Stimulated activated CD8-positive, alpha-beta memory T cell treated with anti-CD3 and anti-CD28 coated beads, Interleukin-4, amount 100 ng/mL, for 1 hour (primary cell): ENCODE measurements at places on chromosomes 2 and 18.

DNA sequence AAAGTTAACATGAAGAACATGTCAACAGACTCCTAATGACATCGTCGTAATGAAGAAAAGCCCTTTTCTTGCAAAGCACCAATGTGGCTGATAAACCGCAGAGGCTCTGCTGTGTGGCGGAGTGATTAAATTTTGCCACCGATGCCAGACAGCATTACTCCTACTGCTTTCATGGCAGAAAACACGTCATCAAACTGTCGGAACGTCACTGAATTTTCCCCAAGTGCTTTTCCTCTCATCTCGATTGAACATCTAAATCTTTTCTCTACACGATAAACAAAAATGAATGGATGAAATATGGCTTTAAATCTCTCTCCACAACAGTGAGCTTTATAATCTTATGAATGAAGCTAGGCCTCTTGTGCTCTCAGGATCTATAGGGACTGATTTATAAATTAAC is 159.8 kb upstream of the REG3G start:
- no peak for DNase-seq

DNA sequence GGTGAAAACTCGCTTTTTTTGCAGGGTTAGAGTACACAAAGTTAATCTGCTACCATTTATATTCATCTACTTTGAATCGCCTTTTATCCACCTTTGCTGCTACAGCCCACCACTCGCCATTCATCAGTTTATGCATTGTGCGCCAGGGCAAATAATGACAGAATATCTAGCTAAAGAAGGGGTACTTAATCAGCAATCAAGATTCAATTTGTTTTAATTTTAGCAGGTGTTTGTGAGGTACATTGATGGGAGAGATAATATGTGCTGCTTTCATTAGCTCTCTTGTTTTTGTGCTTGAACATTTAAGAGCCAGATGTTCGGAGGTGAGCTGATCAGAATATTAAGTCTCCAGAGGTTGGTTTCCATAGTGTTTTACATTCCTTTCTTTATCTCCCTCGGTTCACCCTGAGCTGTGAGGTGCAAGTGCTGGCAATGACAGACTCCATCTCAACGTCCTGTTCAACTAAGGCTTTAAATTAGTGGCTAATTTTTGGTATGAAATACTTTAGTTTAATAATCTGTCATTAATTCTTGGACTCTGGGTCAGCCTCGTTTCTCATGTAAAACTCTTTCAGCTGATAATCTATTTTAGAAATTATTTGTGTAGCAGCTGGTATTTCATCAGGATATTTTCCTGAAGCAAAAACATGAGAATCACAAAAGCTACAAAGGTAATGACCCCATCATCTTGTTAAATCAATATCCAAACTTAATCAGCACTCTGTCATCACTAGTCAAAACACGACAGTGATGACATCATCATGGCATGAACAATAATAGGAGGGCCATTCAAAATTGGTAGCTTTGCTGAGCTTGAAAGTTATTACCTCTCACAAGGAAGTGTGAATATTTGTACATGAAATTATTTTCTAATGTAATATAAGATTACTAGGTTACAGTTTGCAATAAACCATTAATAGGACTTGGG is 479.9 kb upstream of the FANCL start:
- DNase-seq = no peak

- no peak for DNase-seq
Observed at GRCh38 chr2:86229221-86229620, 30.0 kb downstream of the MRPL35 start.

DNA sequence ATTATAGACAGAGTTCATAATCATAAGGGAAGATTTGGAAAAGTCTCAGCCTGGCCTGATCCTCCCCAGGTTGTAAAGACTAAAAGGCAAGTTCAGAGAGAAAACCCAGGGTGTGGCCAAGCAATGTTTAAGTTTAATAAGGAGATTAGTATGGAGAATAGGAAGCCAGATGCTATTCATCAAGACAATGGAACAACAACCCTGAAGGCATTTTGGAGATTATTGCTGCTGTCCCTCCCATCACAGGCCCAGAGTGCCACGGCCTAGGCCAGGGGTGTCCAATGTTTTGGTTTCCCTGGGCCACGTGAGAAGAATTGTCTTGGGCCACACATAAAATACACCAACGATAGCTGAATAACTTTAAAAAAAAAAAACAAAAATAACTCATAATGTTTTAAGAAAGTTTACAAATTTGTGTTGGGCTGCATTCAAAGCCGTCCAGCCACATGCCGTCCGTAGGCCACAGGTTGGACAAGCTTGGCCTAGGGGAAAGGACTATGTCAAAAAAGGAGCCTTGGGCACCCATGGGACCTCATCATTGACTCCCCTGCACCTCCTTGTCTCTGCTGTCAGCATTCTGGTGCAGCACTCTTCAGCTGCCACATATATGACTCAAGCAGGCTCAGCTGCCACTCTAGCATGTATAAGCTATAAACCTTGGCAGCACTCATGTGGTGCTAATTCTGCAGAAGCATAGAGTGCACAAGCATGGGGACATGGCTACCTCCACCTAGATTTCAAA is 20.8 kb downstream of the DPP4 start:
- no peak for DNase-seq

- DNase-seq = no peak
Observed at GRCh38 chr18:5979971-5980457, 84.7 kb upstream of the TMEM200C start.

DNA sequence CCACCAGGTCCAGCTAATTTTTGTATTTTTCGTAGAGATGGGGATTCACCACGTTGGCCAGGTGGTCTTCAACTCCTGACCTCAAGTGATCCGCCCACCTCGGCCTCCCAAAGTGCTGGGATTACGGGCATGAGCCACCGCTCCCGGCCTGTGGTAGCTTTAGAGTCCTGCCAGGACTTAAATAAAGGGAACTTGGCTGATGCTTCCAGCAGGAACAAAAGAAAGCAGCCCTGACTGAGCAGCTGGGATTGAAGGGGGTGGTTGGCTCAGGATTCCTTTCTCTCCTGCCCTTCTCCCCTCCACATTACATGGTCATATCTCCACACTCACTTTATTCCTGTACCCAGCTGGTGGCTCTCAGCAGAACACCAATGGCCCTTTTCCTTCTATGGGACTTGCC is 20.0 kb downstream of the EFHD1 start:
- no peak for DNase-seq

GRCh38 chr18:75454022-75454795 is 26.7 kb upstream of the SMIM21 start:
- no peak for DNase-seq
